AG04450 (cell line): ENCODE measurements at places on chromosomes 12 and 14.

DNA sequence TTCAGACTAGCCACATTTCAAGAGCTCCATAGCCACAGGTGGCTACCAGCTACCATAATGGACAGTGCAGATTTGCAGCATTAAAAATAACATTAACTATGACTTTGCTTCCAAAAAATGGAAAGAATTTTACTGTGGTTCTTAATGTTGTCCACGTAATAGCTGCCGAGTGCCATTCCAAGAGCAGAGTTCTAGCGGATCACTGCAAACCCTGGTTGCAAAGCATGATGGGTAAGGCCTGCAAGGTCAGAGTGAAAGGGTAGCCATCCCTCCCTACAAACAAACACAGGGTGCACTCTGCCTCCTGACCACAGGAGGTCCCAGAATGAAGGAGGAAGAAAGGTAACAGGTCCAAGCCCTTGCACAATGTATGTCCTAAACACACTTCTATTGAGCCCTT, 157.6 kb downstream of the DPF3 start:
- DNase-seq, result peak; percentile 60

DNA sequence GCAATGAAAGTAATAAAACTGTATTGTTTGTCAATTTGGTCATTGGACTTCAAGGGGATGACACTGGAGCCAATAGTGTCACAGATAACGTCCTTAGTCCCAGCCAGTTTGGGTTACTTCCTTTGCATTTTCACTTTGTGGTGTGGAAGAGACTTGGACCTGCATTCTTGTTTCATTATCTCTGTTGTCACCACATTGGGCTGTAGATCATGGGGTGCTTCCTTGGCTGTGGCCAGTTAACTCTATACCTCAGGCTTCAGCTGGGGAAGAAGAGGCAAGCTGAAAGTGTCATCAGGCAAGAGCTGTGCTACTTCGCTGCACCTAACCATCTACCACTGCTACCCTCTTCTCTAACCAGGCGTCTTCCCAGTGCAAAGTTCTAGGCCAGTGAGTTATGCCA, 15.1 kb upstream of the CISTR start:
- DNase-seq, result no peak

DNA sequence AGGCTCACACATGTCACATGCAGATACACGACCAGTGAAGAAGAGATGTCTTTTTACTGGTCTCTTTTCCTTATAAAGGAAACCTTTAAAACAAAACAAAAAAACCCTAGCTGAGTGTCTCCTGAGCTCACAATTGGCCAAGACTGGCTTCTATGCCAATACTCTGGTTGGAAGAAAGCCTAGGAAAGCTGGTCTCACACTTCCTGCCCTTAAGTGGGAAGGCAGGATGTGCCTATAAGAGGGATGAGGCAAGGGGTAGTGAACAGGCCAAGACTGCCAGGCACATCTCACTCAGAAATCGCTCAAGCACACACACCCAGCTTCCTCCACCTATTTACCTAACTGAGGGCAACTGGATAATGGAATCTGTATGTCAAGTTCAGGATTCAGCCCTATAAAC, 50.0 kb downstream of the SOCS2 start:
- DNase-seq, result no peak

- no peak for DNase-seq
These were observed 2.2 kb downstream of the IFNG start for GRCh38 chr12:68157380-68157779.

DNA sequence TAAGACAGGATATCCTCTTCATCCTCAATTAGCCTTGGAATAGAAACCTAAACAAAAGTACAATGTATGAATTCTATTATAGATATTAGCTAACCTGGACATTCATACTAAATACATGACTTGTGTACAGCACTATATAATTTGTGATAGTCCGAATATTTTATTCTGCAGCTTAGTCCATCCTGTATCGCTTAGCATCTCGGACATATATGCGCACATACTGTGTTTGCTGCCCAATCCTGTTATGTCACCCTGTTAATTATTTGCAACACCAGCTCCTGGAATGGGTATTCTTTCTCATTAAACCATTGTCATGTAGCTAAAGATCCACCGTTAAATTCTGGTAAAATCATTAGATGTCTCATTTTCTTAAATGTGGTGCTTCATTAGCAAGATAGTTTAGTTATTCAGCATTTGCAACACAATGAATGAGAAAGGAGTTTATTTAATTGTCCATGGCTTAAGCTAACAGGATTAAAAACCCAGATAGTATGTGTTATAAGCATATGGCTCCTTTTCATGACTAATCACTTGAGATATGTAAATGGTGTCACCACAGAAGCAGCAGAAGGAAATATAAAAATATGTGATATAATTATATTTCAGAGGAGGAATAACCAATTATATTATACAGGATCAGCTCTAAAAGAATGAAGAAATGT, 156.0 kb upstream of the ARHGAP5 start:
- DNase-seq, result no peak

GRCh38 chr12:105330931-105331804, 677 bp downstream of the C12orf75 start:
- DNase-seq, result no peak
